Hematopoietic multipotent progenitor cell treated with erythropoietin and hydrocortisone succinate and interleukin-3 and kit ligand, for 6 days (in vitro differentiated cells): ENCODE measurements at places on chromosomes 2 and 18.
A peak's percentile ranks its signal among the peaks of the same experiment; 100 is the strongest.

GRCh38 chr2:36695746-36696415 lies 626 bp upstream of the VIT start:
- DNase-seq = no peak

DNA sequence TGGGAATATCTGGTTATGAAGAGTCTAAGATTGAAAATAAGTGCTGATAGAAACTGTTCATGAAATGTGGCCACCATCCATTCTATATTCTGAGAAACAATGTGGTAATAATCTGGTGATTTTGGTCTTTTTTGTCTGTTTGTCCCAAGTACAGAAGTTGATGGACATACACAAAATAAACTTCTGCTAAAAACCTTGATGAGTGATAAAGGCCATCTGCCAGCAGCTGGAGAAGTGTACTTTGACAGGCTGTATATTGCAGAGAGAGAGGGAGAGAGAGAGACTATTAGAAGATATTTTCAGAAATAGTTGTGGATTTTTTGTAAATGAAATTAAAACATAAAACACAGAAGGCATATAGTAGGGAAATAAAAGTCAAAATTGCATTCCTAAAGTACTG lies 96.9 kb upstream of the NABP1 start:
- no peak for DNase-seq

GRCh38 chr18:27863780-27864430 lies 313.0 kb downstream of the CDH2 start:
- no peak for DNase-seq

DNA sequence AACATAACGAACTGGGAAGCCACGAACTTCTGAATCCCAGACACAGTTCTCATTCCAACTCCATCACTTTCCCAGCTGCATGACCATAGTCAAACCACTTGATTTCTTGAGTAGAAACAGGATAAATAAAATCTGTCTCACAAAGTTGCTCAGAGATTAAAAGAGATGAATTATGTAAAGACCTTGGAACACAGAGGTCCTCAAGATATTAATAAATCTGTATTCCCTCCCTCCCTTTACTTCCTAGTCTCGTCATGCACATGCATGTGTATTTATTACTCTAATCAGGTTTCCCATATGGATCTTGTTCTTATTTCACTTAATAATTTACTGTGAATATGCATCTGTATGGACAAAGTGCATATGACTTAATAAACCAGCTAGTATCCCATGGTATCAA lies 21.1 kb upstream of the CSRNP3 start:
- no peak for DNase-seq

GRCh38 chr2:78118037-78118436 lies 595.9 kb upstream of the LRRTM4 start:
- DNase-seq = no peak

- no peak for DNase-seq
Observed at GRCh38 chr2:46335391-46336282, 38.4 kb downstream of the EPAS1 start.

DNA sequence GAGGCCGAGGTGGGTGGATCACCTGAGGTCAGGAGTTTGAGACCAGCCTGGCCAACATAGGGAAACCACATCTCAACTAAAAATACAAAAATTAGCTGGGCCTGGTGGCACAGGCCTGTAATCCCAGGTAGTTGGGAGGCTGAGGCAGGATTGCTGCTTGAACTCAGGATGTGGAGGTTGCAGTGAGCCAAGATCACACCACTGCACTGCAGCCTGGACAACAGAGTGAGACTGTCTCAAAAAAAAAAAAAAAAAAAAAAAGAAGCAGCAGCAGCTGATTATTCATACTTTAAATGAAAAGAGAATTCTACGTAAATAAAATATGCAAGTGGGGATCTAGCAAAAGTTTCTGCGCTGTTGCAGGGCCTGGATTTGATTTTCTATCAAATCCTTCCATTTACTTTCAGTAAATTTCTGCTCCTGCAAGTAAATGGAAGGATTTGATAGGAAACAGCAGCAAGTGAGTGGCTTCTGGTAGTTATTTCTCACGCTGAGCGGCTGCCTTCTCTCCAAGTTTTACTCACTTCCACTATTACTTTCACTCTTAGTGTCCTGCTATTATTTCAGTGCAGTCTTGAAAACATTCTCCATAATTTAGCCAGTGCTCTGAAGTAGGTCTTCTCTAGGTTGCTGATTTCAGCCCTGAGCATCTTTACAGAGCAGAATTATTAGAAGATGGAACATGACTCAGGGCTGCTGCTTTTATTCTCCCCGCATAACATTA lies 68.4 kb downstream of the SLC16A14 start:
- DNase-seq = no peak

DNA sequence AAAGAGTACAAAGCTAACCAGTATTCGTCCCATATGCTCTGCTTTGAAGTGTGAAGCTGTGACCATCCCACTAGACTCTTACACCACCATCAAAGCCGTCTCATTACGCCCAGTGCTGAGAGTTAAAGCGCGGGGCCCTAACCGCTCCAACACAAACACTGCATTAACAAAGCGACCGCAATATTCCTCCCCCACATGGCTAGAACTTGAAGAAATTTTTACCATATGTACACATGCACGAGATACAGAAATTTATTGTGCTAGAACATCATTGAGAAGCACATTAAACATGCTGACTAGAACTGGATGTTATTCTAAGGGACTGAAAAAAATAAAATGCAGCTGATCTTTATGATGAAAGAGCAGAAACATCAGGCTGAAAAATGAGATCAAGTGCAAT lies 20.5 kb downstream of the FTCDNL1 start:
- no peak for DNase-seq

GRCh38 chr18:24011123-24011917 lies 3.2 kb upstream of the TTC39C start:
- DNase-seq = no peak

DNA sequence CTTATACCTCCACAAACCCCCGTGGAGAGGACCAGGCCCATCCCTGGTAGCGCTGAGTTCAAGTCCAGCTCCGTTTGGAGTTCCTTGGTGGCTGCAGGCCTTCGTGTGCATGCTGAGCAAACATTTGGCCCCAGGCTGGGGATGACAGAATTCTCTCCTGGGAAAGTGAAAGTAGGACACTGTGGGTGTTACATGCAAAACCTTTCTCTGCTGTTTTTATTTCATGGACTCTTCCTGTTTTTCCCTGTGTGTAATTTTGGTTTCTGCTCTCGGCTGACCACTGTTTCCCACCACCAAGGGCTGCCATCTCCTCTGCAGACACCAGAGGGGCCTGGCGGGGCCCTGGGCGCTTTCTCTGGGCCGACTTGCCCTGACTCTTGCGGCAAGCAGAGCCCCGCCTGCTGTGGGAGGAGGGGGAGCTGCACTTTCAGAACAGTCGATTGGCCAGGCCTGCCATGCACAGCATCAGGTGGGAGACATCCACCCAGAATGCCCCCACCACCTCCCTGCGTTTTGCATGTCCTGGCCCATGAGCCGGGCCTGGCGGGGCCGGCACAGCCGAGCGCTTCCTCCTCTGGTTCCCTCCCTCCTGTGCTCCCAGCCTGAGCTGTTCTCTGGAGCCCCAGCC lies 102.4 kb downstream of the CABLES1 start:
- DNase-seq = peak; percentile 54

- no peak for DNase-seq
Observed at GRCh38 chr18:45619062-45619825, 4.0 kb downstream of the SLC14A2 start.

DNA sequence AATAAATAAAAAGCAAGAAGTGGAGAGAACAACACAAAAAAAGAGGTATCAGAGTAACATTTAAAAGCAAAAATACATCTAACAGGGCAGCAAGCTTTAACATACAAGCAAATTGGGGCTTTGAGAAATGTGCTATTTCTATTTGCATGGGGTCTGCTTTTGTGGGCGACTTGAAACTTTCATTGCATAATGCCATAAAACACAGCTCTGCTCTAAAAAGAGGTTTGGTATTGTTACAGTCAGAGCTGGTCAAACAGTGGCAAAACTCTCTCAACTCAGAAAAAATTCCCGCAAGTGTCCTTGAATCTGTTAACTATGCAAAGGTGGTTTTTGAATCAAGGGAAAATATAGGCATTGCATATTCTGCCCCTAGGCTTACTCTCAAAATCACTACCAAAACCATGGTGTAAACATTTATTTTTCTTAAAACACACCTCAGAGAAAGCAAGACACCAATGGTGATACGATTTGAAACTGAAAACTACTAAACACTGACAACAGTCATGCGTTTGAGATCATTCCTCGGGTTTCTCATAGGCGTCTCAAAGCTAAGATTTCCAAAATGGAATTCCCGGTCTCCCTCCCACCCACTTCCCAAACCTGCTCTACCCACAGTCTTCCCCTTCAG lies 45.5 kb downstream of the RNF152 start:
- no peak for DNase-seq

GRCh38 chr18:9870431-9871008 lies 15.3 kb upstream of the TXNDC2 start:
- no peak for DNase-seq

DNA sequence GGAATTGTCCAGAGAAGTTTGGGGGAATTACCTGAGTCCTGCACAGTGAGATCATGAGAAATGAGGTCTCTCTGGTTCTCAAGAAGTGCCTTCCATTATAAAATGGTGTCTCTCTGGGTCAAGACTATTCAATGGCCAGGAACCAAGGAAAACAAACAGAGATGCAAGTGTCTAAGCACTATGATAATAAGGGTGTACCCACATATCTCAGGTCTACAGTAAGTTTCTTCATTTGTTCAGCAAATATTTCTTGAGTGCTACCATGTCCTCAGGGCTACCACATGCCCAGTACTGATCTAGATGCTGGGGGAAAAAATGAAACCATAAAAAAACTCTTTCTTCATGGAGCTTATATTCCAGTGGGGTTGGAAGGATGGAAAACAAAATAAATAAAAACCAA lies 170.0 kb downstream of the ACKR3 start:
- DNase-seq = no peak

DNA sequence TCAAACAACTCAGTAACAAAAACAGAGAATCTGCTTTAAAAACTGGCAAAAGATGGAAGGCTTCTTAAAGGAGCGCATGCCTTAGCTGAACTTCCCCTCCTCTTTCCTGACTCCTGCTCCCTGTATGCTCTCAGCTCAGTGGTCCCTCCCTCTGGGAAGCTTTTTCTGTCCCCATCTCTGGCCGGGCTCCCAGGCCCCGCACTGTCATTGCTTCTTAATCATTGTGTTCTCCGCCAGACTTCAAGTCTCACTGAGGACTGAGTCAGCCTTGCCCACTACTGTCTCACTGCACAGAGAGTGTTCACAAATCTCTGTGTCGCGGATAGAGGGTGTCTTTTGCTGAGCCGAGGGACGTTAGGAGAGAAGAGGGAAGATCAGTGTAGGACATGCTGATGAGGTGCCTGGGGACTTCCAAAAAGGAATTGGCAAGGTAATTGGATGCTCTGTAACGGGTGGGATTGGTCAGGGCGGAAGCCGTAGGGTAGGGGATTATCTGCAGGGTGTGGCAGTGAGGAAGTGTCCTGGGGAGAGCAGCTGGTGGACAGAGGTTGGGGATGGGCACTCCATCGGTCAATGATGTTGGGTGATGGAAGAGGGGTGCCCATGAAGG lies 16.2 kb downstream of the TOGARAM2 start:
- DNase-seq = no peak

GRCh38 chr2:240146627-240147278 lies 6.3 kb upstream of the OTOS start:
- DNase-seq = no peak

DNA sequence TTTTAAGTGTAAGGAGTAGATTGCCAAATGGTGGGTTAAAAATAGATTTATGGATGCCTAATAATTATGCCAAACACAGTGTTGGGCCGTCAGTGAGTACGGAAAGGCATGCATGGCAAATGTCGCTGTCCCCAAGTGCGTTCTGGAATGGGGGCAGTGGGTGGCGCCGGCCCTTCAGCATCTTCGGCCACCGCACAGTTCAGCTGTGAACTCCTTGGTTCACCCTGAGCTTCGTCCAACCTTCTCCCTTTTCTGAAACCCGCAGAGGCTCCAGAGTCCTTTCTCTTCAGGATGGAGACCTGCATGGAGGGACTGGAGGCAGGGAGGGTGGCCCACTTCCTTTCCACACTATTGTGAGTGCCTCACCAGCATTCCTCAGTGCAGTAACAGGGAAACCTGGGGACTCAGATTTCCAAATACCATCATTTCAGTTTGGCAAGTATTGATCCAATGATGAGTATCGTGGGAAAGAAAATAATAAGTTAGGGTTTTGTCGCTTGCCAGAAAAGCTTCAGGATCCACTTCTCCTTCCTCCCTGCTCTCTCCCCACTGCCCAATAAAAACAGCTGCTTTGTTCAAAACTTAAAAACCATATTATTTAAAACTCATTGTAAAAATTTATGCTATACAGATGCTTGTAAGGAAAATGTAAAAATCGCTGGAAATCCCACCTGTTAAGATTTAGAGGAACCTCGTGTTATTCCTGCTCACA lies 74.6 kb upstream of the TXNDC2 start:
- no peak for DNase-seq

DNA sequence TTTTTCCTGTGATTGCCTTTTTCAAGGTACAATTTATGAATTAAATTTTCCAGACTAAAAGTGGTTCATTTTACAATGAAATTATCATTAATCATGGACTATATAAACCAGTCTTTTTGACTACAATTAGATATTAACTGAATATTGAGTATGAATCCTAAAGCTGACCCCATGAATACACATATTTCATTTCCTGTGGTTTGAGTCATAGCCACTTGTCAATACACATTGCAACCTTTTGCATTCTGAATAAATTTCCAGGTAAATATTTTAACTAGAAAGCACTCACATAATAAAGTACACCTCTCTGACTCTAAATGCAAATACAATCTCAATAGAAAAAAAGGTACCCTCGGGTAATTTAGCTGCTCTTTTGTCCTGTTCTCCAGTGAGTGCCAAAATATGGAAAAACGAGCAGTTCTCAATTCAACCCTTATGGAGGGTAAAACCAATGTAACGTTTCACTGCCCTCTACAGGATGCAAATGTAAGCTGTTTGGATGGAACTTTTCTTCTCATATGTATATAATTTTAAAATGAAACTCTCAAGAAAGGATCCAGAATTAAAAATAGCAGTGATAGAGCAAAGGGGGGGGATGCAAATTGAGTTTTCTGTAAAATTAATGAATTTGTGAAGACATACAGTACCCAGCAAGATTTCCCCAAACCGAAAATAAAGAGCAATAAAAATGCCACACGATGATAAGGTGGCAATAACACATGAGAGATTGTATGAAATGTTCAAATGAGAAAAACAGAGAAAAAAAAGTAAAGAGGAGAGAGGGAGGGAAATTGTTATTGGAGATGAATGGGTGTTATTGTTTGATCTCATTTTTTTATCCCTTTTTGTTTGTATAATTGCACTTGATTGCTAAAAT lies 1795.7 kb upstream of the PIK3C3 start:
- DNase-seq = peak; percentile 57

DNA sequence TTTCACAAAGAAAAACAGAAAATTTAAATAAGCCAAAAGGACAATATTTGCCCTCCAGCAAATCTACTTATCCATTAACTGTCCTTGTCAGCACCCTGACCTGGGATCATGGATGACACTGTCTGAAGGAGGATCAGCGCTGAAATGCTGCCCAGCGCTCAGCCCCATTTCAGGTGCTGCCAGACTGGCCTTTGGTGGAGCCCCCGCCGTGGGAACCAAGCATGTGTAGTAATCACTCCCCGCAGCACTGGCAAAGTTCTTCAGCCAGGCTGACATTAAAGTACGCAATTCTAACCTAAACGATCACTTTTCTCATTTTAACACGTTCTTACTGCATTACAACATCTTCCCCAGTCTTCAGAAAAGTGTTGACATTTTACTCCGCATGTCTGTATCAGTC lies 108.6 kb upstream of the GPC1 start:
- no peak for DNase-seq

- DNase-seq = no peak
Observed at GRCh38 chr2:44167311-44167907, 1.3 kb upstream of the PPM1B start.
